Lung microvascular endothelial cell (primary cell): ENCODE measurements at places on chromosomes 5 and 9.

DNA sequence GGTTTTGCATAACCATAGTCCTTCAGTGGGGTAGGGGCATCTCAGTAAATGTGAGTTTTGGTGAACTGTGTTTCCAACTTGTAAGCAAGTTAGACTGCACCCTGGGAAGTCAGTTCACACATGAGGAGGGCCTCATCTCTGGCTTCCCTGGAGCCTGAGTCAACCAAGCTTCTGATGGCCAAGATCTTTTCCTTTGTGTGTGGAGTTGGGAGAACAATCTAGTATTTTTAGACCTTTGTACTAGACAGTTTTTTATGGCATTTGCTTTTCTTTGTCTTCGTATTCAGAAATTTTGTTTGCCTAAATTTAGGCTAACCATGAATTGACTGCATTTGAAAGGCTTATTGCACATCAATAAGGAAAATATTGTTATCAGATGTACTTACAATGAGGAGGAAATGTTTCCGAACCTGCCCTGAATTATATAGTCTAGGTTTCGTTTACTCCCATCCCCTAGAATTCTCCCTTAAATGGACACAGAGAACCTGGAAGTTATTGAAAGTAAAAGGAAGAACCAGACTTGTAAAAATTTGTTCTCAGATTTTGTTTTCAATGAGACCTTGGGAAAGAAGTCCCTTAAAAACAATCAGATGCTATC is 204.6 kb downstream of the AOPEP start:
- DNase-seq, result no peak

GRCh38 chr5:142110046-142110531 is 1.5 kb downstream of the NDFIP1 start:
- DNase-seq, result peak; percentile 13

- no peak for DNase-seq
Observed at GRCh38 chr5:95830226-95830625, 7.7 kb upstream of the GLRX start.

- no peak for DNase-seq
Observed at GRCh38 chr9:135929656-135930445, 22.5 kb upstream of the CAMSAP1 start.

DNA sequence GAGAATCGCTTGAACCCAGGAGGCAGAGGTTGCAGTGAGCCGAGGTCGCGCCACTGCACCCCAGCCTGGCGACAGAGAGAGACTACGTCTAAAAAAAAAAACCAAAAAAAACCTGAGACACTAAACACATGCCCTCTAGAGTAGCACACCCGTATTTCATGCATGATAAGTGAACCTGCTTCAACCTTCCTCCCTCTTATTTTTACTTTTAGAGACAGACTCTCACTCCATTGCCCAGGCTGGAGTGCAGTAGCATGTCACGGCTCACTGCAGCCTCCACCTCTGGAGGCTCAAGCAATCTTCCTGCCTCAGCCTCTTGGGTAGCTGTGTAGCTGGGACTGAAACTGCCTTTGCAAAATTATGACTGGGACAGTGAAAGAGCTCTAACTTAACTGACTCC is 17.6 kb upstream of the NANS start:
- no peak for DNase-seq

- no peak for DNase-seq
Observed at GRCh38 chr5:1923766-1924165, 41.0 kb upstream of the IRX4 start.

GRCh38 chr9:123344192-123344949 is 11.6 kb upstream of the CRB2 start:
- DNase-seq, result no peak

- DNase-seq, result peak; percentile 22
Observed at GRCh38 chr9:127450243-127450760, 904 bp downstream of the RPL12 start.

- DNase-seq, result no peak
Observed at GRCh38 chr5:180990086-180990881, 1.6 kb downstream of the BTNL3 start.

DNA sequence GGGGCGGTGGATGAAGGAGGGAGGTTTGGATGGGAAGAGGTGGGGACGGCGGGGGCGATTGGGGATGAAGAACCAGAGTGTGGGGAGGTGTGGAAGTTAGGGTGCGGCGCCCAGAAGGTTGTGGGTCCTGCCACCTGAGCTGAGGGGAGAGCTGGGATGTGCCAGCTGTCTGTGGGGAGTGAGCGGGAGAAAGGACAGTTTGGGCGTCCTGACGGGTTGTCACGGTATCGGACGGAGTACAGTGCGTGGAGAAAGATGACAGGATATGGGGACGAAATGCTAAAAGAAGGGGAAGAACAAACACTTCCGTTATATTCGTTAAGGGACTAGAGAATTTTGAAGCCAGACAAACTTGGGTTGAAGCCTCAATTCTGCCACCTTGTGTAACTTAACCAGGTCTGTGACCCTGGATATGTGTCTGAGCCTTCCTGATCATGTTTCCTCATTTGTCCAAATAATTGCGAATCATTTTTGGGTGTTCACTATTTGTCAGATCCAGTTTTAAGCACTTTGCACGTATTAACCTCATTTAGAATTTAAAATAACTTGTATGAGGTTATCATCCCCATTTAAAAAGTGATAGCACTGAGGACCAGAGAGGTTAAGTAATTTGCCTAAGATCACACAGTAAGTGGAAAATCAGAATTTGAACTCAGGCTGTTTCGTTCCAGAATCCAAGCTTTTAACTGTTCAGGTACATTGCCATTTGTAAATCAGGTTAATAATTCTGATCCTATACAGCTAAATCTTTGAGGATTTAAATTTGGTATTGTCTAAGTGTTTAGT is 689 bp downstream of the CNTRL start:
- DNase-seq, result peak; percentile 6

DNA sequence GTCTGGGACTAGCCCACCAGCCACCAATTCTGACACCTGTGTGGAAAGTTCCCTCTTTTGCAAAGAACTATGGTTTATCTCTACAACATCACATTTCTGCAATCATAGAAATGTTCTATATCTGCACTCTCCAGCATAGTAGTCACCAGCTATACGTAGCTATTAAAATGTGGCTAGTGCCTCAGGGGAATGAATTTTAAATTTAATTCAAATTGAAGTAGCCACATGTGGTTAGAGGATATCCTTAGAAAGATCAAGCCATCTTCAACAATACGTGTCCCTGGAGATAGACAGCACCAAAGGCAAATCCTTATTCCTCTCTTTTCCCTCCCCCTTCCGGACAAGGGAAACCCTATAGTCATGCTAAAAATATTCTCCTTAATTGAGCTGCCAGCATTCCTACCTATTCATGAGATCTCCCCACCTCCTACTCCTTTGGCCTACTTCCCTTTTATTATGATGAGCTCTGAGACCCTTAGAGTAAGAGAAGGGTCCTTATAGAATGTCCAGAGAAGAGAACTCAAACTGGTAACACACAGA is 11.1 kb downstream of the LCP2 start:
- no peak for DNase-seq

- peak; percentile 22 for DNase-seq
Observed at GRCh38 chr5:103031607-103032006, 88.3 kb downstream of the GIN1 start.

- DNase-seq, result peak; percentile 40
Observed at GRCh38 chr9:71767776-71768321, 464 bp downstream of the CEMIP2 start.

DNA sequence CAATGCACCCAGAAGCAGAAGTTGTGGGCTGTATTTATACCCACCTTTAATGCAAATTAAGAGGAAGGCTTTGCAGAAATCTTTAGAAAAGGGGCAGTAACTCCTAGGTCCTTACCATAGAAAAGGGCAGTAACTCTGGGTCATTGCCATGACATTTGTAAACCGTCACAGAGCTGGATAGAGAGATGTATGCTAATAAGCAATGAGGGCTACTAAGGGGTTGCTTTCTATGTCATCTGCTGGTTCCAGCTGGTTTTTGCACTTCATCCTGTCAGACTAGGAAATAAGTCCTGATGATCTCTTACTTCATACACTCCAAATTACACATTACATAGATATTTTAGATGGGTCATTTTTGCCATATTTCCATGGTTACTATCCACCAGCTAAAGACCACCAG is 299.1 kb upstream of the TYRP1 start:
- DNase-seq, result no peak

DNA sequence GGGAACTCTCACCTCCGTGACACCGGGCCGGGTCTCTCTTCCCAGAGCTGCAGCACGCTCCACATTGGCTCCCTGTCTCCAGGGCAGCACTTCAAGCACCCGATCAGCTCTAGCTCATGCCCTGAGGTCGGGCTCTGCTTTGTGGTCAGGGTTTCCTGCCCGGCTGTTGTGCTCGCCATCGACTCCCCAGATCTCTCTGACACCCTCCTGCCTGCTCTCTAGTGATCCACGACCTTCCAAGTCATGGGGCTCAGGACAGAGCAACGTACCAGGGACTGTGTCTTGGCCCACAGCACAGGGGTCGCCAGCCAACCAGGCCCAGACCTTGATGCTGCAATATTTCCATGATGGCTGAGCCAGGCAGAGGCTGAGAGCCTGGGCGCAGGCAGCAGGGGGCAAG is 45.1 kb downstream of the PRRT1B start:
- DNase-seq, result no peak

- no peak for DNase-seq
Observed at GRCh38 chr5:73859696-73860095, 233.7 kb downstream of the ARHGEF28 start.

- DNase-seq, result peak; percentile 52
Observed at GRCh38 chr5:143775258-143775657, 36.7 kb upstream of the HMHB1 start.

DNA sequence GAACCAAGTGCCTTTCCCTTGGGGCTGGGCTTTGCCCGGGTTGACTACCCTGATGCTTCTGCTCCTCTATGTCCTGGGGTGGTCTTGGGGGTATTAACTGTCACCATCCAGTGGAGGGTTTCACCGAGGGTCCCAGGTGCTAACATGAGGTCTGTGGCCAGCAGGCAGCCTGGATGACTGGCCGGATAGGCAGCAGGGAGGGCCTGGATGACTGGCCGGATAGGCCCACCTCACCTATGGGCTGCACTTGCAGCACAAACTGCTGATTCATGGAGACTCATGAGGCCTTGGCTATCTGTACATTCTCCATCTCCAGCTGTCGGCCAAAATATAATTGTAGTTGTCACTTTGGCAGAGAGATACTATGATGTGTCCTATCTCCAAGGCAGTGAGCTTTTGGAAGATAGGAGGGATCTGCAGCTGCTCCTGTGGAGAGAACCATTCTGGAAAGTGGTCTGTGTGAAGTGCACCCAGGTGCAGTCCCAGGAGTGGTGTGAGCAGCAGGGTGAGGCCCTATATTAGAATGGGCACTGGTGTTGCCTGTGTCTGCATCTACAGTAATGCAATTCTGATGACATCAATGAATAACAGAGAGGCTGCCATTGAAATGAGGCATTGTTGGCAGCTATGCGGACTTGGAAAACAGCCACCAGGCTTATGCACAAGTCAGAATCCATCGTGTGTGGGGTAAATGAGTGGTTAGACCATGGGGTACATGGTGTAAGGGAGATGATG is 26.3 kb upstream of the CDKN2AIPNL start:
- peak; percentile 54 for DNase-seq

DNA sequence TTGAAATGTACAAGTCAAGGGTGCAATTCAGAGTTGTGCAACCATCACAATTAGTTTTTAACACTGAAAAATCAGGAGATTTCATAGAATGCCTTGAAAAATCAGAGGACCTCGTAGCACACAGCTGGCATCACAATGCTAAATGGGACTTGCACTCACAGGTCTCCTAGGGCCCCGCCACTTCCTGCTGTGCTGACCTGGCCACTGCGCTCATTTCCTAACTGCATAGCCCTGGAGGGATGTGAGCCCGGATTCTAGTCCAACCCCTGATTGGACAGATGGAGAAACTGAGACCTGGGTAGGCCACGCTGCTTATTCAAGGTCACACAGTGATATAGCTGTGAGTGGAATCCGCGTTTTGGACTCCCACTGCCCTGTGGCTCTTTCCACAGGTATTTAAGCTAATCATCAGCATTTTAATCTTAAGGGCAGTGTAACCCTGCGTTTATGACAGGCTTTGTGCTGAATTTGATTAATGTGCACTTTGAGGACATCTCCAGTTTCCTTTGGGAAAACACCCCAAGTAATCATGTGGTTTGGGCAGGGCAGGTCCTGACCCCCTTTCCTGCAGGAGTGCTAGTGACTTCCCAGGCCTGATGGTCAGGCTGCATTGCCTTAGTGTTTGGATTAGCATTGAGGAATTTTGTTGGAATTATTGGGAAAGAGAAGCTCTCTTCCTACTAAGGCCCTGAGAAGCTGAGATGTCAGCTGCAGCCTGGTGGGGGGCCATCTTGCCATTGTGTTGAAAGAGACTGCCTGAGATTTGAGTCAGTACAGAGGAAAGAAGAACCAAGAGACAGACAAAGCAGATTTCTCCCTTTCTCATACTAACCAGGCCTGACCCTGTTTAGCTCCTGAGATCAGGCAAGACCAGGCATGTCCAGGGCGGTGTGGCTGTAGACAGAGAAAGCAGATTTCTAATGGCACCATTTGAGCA is 36.2 kb downstream of the STC2 start:
- peak; percentile 50 for DNase-seq

- DNase-seq, result no peak
Observed at GRCh38 chr9:99169982-99170761, 51.6 kb downstream of the ALG2 start.

GRCh38 chr9:121219530-121219929 is 17.9 kb upstream of the RAB14 start:
- no peak for DNase-seq

DNA sequence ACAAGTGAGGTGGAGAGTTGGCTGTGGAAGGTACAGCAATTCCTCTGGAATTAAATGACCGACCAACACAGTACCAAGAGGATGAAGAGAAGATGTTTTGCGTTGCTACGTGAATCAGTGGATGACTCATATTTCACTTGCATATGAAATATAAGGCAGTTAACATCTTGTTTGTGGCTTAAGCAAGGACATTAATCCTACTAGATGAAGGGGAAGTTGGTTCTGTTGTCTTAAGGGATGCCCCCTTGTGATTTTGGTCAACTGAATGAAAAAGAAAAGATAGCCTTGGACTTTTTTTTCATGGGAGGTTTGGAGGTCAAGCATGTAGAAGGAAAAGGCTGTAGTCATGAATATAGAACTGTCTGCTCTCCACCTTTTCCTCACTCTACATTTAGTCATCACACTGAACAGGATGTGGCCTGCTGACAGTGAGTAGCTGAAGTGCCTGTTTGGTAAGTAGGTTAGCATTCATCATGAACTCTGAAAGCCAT is 33.9 kb downstream of the VLDLR start:
- DNase-seq, result peak; percentile 93

GRCh38 chr9:4221931-4222330 is 77.9 kb downstream of the GLIS3 start:
- no peak for DNase-seq

DNA sequence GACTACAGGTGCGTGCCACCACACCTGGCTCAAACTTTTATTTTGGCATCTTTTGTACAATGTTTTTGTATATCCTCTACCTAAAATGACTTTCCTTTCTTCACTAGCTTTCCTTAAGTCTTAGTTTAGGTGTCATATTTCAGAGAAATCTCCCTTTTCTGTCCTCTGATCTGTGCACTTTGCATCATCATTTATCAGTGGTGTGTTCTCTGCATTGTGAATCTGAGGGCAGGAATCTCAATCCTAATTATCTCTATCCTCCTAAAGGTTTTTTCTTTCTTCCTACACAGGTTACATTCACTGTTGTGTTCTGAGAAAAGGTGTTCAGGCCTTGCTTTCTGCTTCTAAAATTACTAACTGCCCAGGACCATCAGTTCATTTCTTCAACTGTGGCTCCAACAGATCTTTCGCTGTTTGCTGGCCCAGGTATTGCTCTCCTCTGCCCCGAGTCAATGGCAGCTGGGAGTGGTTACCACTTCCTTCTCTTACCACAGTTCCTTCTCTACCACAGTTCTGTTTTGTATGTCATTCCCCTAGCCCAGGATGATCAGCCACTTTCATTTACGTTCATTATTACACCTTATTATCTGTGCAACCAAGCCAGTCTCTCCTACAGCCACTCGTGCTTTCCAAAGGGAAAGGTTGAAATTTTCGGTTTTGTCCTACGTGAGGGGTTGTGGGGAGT is 14.0 kb downstream of the TGFBR1 start:
- DNase-seq, result no peak
